ENCODE measurements at places on chromosomes 1 and 21.

DNA sequence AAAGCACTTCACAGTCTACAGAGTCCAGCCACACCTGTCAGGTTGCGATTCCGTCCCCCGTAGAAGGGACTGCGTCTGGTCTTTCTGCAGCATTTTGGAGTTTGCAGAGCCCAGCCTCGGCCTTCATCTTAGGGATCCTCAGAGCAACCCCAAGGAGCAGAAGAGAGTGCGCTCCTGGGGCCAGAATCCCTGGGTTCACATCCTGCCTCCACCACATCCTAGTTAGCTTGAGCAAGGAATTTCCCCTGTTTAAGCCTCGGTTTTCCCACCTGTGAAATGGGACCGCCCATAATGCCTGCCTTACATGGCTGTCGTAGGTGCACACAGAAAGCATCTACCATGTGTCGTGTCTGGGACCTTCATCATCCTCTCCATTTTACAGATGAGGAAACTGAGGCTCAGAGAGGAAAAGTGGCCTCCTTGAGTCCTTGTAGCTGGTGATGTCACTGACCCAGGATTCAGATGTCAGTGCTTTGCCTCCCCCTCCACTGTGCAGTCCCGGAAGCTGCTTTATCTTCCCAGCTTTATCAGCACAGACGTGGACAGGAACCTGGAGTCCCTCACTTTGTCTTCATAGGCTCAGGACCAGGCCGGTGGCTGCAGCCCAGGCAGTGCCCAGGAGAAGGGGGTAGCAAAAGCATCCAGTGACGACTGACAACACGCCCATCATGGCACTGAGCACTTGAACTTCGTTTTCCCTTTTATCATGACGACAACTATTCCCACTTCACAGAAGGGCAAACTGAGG, 438.5 kb downstream of the MATN1 start:
- no peak for DNase-seq

DNA sequence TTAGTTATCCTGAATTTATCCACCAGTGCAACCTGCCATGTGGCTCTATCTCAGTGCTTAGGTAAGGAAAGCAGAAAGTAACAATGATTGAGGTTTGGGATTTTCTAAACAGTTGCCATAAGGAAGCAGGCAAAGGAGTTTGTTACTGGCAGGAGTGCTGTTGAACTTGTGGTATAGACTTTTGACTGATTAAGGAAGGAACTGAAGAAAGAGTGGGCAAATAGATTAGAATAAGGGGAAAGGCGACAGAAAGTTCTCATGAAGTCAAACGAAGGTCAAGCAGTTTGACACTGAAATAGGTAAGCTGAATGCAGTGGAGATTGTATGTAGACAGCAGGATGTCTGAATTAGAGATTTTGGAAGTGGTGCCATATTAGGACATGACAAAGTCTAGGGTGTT, 24.2 kb upstream of the CR2 start:
- DNase-seq = no peak

- DNase-seq = no peak
Observed at GRCh38 chr1:161079436-161080110, 9.8 kb downstream of the NECTIN4 start.

DNA sequence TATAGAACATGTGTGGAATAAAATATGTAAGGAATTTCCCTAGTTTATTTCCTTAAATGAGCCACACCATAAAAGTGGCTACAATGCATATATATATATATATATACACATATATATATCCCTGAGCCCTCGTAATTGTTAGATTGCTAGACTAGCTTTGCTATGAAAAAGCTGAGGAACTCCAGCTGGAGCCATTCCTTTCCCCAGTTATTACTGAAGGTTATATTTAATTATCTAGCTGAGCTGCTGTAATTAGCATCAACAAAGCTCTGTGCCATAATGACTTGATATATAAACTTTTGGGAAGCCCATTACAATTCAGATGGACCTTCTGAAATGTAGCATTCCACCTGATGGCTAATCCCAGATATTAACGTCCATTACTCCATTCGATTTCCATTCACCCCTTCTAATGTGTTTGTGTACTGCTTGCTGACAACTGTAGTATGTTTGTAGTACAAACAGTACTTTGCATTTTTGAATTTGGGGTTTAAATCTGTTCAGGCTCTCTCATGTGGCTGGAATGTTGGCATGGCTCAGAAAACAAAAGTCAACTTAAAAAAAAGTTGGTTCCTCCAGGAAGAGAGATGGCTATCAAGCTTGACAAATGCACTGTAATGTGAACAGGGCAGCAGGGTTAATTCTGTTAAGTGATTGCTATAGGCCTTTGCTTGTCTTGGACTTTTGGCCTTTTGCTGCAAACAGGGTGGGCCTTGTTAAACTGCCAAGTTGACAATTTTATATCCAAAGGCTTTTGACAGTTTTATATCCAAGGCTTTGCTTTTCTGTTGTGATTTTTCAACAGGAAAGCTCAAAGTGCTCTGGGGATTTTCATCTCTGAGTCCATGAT, 170.0 kb downstream of the LTN1 start:
- no peak for DNase-seq

DNA sequence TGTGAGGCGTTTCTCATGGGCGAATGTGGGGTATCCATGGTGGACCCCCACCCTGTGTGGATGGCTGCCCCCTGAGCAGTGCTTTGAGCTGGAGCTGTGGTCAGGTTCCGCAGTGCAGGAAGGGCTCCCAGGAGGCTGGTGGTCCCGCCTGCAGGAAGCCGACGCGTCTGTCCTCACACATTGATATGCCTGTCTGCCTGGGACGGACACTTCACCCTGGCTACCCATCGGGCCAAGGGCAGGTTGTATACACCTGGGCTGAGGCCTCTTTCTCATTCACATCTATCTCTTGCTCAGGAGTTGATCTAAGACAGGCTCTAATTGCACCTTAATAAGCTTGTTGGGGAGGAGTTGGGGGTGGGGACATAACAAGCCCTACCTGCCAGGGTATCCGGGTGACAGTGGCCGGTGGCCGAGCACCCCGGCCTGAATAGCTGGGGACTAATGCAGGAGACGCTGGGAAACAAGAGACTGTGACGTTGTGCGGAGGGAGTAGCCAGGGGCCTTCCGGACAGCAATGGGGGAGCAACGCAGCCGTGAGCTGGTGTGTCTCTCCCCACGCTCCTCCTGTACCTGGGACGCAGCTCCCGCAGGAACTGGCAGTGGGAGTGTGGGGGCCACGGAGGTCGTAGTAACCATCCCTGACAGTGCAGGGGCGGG, 21.7 kb downstream of the PDXK start:
- peak; percentile 32 for DNase-seq

DNA sequence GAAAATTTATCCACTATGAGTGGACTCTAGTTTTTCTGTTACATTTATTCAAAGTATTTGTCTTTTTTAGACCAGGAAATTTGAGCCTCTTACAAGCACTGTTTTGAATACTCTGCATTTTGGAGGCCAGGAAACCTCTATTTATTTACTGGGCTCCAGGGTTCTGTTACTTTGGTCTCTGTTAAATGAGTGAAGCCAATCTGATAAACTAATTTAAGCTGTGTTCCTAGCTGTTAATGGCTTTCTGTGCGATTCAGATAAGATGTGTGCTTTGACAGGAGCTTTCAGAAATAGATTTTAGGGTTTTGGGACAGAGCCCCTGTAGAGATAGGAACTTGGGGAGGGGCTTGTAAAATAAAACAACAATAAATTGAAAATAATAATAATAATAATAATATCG, 23.9 kb downstream of the ACKR1 start:
- no peak for DNase-seq

Measured in neural crest cell (in vitro differentiated cells).